Right hindlimb (tissue), 1 donor: ENCODE measurements at places on chromosomes 7 and 10.

DNA sequence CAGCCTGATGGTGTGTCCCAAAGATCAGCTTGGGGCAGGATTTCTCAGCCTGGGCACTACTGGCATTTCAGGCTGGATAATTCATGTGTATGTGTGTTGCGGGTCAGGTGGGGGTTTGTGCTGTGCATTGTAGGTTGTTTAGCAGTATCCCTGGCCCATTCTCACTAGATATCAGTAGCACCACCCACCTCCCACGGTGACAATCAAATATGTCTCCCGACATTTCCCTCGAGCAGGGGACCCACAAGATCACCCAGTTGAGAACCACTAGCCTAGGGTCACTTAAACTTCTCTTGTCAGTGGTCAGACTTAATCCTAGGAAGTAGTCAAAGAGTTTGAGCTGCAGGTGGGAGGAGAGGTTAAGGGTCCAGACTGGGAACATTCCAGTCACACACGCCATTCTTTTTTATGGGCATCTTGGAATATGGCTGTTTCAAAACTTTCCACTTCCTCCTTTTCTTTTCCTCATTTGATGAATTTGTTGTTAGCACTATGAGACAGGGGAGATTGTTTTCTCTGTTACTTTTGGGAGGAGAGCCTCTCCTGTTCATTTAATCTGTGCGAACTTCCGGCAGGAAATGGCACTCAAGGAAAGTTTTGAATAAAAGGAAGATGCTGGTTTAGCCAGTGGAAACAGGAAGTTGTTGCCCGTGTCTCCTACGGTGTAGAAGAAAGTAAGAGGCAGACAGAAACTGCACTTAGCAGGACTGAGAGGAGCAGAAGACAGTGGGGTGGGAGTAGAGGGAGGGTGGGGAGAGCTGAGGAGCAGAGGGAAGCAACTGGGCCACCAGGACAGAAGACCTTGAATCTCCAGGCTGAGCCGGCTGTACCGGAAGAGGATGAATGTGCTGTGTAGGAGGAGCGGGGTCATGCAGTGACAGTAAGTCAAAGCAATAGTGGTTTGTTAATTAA, 17.6 kb upstream of the EXOC6 start:
- no peak for DNase-seq

- DNase-seq = peak; percentile 74
Observed at GRCh38 chr10:124999433-125000365, 57.8 kb downstream of the ZRANB1 start.

DNA sequence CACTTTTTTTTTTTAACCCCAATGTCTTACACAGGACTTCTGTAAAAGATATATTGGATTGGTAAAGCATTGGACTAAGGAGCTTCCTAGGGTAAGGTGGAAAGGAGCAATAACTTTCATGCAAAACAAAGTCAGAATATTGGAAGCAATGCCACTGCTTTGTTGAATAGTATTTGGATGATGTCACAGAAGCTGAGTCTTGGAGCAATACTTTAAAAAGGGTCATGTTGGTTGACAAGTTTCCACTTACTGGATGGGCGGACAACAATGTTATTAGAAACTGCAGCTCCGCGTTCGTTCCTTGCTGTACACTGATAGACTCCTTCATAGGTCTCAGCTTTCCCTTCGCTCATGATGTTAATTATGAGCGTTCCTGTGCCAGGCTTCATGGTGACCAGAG, 101.9 kb upstream of the LAMB4 start:
- no peak for DNase-seq

- no peak for DNase-seq
Observed at GRCh38 chr7:149209518-149210269, 14.3 kb downstream of the ZNF282 start.

DNA sequence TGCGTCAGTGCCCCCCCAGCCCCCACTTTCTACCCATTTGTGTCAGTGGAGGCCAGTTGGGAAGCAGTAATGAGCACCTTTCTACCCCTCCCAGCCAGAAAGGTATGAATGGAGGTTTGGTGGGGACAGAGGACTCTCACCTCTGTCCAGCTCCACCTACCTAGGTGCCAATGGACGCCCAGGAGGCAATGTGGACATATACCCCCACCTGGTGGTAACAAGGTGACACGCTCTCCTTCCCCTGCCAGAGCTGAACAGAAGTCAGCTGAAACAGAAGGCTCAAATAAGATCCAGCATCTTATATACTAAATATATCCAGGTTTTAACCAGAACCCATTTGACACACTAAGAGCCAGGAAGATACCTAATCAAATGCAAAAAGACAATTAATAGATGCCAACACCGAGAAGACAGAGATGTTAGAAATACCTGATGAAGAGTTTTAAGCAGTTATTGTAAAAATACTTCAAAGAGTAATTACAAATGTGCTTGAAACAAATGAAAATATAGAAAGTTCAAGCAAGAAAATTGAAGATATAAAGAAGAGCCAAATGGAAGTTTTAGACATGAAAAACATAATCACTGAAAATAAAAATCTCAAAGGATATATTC, 18.4 kb upstream of the SORCS3 start:
- DNase-seq = no peak

DNA sequence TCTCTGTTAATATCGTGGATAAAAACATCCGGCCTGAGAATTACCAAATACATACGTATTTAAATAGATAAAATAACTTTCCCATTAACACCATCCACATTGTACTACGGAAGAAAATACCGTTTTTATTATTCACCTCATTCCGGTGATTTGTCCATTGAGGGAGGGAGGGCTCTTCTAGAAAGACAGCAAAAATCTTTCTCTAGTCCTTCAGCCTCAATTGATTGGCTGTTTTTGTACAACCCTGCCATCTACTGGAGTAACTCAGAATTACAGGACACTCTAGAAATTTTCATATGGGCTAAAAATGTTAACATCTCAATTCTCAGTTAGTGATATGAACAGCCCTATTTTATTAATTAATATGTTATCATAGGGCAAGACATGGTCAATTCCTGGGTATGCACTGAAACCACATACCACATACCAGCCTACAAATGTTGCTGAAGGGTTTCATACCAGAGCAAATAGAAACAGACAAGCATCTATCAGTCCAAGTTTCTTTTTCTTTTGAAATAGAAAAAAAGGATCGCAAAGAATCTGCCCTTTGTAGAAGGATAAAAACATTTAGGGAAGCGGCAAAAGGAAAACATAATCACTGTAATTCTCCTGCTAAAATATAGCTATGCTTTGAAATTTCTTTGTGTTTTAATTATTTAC, 55.8 kb upstream of the CDCA7L start:
- DNase-seq = no peak

DNA sequence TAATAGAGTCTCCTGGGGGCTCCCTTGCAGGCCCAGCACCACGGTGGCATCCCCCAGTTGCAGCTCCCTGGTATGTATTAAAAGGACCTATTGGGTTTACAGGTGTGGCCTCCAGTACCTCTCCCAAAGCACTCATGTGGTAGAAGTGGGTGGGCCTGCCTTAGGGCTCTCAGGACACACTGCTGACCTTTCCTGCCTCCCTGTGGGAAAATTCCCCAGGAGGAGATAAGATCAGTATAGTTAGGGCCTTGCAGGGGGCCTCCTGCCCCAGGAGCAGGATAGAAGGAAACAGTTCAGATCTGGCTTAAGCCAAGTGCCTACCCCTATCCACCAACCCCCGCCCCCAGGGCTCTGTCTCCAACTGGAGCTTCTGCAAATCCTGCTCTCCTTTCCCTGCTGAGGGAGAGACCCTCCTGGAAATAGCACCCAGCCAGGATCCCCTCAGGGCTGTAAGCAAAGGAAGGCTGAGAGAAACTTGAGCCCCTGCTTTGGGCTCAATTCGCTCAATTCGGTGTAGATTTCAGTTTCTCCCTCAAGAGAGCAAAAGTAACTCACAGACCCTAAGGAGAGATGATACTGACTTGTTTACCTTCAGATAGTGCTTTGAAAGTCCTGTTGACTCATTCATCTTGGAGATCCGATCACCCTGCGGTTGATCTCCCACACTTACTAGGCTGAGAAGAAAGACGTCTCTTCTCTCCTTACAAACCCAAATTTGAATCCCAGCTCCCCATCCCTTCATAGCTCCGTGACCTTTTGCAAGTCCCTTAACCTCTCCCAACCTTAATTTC, 130.6 kb downstream of the WDR11 start:
- no peak for DNase-seq

- DNase-seq = no peak
Observed at GRCh38 chr10:130782467-130782866, 529.1 kb downstream of the TCERG1L start.

GRCh38 chr7:132836746-132837145, 245.1 kb downstream of the CHCHD3 start:
- DNase-seq = no peak

DNA sequence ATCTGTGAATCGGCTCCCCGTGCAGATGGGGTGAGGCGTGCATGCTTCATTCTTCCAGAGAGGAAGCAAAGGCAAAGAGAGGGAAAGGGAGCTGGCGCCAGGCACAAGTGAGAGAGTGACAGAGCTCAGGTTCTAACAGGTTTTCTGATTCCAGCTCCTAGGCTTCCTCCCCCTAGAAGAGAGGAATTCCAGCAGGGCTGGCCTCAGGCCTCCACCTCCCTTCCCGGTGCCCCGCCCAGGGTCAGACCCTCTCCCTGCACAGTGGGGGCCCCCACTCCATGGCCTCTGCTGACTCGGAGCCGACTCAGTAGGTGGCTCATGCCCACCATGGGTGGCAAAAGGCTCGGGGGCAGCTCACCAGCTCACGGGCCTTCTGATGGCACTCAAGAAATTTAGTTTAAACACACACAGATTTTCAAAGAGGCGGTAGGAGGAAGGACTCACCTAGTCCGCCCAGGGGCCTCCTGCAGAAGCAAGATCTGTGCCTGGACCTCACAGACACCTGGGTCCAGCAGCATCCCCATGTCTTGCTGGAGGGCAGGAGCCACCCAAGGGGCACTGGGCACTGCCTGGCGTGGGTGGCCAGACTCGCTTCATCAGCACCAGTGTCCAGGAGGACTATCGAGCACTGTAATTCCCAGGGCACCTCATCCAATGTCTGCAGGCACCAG, 183.5 kb downstream of the MAD1L1 start:
- no peak for DNase-seq

- no peak for DNase-seq
Observed at GRCh38 chr7:107692501-107692900, 31.9 kb downstream of the SLC26A4 start.

- no peak for DNase-seq
Observed at GRCh38 chr7:99095698-99096097, 48.2 kb downstream of the SMURF1 start.

GRCh38 chr10:6208799-6209235, 6.1 kb downstream of the PFKFB3 start:
- DNase-seq = no peak

DNA sequence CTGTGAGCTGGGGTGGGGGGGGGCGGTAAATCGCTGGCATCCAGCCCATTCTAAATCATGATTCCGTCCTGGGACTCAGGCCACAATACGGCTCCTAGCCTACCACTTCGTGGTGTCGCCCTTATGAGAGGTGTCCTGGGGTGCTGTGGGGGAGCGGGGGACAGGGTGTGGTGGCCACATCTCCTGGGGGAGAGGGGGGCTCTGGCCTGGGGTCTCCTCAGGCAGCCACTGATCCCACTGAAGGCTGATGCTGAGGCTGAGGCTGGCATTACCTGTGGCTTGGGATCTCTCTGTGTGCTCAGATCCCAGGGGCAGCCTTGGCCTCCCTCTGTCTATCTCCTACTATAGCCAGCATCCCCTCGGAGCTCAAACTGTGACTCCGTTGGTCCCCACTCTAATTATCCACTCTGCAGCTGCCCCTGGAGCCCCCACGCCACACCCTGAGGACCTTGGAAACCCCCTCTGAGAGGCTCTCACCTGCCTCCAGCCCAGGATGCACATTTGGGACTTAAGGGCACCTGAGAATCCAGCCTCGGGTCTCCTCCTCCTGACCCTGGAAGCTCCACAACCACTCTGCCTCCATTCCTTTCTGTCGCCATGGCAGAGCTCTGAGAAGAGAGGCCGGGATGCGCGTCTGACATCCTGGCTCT, 249.3 kb upstream of the TCERG1L start:
- DNase-seq = no peak

DNA sequence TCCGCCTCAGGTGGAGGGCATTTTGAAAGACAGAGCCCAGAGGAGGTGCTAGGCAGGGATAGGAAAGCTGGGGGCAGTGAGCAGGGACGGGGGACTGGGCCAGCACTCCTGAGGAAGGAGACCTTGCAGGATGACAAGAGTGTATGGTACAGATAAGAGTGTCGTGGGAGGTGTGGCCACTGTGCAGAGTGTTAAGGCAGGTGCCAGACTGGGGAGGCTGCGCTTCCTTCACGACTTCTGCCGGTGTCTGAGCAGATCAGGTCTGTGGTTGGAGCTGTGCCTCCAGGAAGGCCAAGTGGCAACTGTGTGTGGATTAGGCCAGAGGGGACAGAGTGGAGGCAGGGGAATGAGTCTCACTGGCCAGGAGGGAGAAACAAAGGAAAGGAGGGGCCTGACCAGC, 161.7 kb downstream of the HIBADH start:
- DNase-seq = no peak

GRCh38 chr7:45027774-45028114, 27.7 kb downstream of the CCM2 start:
- no peak for DNase-seq

DNA sequence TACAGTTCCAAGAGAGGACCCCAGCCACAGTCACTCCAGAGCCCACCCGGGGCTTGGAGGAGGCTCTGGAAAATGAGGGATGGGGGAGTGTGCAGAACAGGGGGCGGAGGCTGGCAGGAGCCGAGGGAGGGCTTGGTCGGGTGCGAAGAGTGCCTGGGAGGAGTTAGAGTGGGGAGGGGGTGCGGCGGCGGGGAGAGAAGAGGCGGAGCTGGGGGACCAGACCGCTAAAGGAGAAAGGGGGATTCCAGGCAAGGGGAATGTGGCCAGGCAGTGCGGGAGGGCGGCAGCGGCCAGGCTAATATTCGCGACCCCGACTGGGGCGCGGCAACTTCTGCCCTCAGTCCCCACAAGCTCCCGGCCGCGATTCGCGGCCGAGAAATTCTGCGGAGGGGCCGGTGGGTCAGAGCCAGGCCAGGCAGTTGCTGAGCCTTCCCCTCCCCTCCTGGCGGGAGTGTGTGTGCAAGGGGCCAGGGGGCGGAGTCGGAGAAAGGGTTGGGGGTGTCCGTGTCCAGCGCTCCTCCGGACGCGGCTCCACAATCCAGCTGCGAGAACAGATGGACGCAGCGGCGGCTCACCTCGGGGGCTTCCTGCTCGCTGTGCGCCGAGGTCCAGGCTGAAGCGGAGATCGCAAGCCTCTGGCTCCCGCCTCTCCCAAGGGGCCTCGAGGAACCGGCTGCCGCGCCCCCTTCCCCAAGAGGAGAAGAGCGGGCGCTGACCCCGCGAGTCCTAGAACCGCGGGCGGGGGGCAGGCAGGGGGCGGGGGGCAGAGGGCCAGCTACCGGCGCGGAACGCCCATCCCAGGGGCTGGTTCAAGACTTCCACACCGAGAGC, 612 bp upstream of the SLC18A3 start:
- no peak for DNase-seq

DNA sequence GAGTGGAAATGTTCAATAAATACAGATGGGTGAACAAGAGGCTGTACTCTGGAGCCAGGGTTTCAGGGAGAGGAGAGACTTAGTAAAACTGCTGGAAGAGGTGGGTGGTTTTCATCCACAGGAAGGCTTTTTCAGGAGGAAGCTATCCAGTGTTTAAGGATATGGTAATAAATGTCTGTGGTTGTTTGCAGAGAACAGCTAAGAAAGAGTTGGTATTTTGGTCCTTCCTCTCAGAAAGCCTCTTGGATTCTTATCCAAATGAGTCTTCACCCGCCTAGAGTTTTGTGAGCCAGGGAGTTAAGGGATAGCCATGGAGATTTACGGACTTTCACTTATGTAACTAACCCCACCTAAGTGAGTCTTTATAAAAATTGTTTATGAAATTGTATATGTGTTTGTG, 95.7 kb downstream of the GNAI1 start:
- no peak for DNase-seq
